ENCODE measurements at places on chromosomes 11 and 22. TPM values are rescaled to one million over a fixed set of nuclear protein-coding genes. Genes with fewer than 3 reads are reported as not detected.

DNA sequence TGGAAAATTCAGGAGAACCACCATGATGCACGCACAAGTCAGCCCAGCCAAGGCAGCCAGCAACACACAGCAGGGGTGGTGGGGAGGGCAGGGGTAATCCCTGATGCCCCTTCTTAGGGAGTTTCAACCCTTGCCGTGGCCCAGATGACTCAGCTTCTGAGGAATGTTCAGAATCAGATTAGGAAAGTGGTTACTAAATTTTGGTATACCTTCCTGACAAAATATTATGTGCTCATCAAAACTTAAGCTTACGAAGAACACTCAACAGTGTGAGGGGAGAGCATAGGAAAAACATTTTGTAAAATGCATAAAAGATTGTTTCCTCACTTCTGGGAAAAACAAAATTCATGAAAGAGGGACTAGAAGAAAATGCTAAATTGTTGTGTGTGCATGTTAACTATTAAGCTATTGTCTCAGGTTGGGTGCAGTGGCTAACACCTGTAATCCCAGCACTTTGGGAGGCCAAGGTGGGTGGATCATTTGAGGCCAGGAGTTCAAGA, 32.1 kb downstream of the SERPIND1 start:
- peaks cover 13% of the 10 kb centered on the region for H3K4me1 ChIP-seq
- no peak overlapping the region for H3K27ac ChIP-seq
- DNase-seq = peak; percentile 53
- H3K4me3 ChIP-seq = no peak overlapping the region

DNA sequence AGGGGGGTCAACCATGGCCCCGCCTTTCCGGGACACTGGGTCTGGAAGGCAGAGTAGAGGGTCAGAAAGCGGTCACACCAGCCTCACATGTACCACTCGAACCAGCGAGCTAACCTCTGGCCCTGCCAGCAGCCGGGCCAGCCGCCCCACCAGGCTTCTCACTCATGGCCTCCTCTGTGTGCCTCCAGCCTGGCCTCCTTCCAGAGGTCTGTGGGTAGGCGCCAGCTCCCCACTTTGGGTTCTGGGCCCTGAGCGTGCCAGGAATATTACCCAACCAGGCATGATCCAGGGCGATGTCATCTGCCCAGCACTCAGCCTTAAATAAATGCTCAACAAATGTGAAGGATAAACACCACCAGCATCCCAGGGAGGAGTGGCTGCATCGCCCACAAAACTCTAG, 5.8 kb downstream of the SCUBE1 start:
- no peaks in the 10 kb centered on the region for H3K36me3 ChIP-seq
- H3K27ac ChIP-seq = no peak overlapping the region
- no peak overlapping the region for H3K4me3 ChIP-seq
- peaks cover 2% of the 10 kb centered on the region for H3K4me1 ChIP-seq
- DNase-seq = no peak
- H3K27me3 ChIP-seq = peaks cover 54% of the 10 kb centered on the region

MPZL2 gene
- not detected for total RNA-seq

NLRP14 gene
- not detected for total RNA-seq
